ENCODE measurements at places on chromosomes 4 and X. TPM values are rescaled to one million over a fixed set of nuclear protein-coding genes. Genes with fewer than 3 reads are reported as not detected.

- DNase-seq: peak; percentile 17
These were observed 4.3 kb downstream of the WDR44 start for GRCh38 chrX:118350221-118350620.

- no peak for DNase-seq
These were observed 57.8 kb downstream of the TMEM131L start for GRCh38 chr4:153523941-153524386.

Gene HERC5
- 12.0 TPM for total RNA-seq

DNA sequence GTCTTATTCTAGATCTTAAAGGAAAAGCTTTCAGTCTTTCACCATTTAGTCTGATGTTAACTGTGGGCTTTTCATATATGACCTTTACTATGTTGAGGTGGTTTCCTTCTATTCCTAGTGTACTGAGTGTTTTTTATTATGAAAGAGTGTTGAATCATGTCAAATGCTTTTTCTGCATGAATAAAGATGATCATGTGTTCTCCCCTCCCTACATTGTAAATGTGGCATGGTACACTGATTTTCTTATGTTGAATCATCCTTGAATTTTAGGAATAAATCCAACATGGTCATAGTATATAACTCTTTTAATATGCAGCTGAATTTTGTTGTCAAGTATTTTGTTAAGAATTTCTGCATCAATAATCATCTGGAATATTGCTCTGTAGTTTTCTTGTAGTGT lies 4.3 kb downstream of the CLGN start:
- no peak for DNase-seq

Gene SERTM2
- total RNA-seq: not detected

Gene PNMA5
- total RNA-seq: not detected

Gene MAPK10
- total RNA-seq: not detected

Gene RNF175
- total RNA-seq: not detected

Gene BEX3
- 171 TPM for total RNA-seq

Gene ZNF157
- total RNA-seq: 0.06 TPM

DNA sequence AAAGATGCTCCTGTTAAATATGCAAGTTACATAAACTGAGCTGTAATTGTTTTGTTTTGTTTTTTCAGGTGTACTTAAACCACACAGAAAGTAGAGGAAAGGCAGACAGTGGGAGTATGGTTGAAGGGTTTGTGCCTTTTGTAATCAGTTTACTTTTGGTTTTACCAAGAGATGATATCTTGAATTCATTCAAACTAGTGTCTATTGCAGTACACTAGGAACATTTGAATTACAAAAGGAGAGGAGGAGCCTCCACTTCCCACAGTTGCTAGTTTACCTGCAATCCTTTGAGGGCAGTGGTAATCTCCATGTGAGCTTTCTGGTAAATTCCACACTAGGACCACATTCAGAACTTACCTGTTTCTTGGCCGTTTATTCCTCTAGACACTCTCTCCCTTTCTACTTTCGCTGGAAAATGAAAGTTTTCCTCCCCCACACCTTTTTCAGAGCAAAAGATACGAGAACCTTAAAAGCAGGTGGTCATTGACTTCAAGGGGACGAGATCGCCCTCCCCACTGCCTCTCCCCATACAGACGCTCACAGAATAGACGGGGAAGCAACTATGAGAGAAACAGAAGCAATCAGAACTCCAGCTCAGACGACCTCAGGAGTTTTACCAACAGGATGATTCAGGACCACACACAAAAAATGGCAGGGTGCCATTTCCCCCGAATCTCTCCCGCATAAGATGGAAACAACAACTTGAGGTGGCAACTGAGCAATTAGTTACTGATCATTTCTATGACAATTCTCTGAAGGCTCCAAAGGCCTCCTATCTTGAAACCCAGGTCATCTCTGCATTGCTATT lies 3.3 kb downstream of the RBM47 start:
- peak; percentile 59 for DNase-seq

DNA sequence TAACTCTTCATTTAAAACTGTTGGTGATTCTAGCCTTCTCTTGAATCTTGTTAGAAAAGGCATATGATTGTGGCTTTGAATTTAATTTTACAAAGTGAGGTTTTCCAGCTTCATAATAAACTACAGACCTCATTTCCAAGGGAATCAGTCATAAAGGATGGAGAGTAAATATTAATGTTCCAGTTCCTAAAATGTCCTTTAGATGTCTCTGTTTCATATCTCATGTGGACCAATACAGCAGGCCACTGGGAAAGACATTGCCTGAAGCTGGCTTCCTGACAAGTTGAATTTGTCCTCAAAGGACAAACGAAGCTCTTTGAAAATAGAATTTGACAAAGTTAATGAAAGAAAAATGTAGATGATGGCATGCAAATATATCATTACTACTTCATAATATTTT lies 125.4 kb downstream of the ZNF330 start:
- DNase-seq: peak; percentile 5

Gene PLAC8
- 28.2 TPM for total RNA-seq

Gene KCND1
- total RNA-seq: 0.46 TPM

Gene ZCCHC13
- not detected for total RNA-seq

DNA sequence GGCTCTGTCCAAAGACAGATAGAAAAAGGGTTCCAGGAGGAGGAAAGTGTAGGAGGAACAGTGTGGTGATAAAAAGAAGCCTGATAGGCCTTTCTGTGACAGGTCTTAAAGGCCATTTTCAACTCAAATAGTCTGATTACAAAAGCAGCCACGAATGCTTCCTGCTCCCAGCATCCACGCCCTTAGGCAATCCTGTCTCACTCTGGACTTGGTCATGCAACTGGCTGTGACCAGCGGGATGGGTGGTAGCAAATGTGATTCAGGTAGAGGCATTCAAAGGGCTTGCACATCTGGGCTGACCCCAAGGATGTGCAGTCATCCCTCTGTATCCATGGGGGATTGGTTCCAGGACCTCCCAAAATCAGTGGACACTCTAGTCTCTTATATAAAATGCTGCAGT lies 14.4 kb upstream of the SEPSECS start:
- peak; percentile 28 for DNase-seq

Gene CHRNA9
- total RNA-seq: 9.9 TPM

Gene ERAS
- total RNA-seq: not detected

- no peak for DNase-seq
These were observed 81.1 kb downstream of the FAM47B start for GRCh38 chrX:35023683-35024082.

Gene C4orf51
- total RNA-seq: not detected

GRCh38 chr4:119652998-119653397 lies 24.4 kb upstream of the PDE5A start:
- DNase-seq: peak; percentile 7

Gene CXCL3
- total RNA-seq: 1.8 TPM

GRCh38 chr4:147011411-147011810 lies 65.7 kb upstream of the TTC29 start:
- no peak for DNase-seq

GRCh38 chrX:39899856-39900776 lies 197.6 kb downstream of the BCOR start:
- no peak for DNase-seq

DNA sequence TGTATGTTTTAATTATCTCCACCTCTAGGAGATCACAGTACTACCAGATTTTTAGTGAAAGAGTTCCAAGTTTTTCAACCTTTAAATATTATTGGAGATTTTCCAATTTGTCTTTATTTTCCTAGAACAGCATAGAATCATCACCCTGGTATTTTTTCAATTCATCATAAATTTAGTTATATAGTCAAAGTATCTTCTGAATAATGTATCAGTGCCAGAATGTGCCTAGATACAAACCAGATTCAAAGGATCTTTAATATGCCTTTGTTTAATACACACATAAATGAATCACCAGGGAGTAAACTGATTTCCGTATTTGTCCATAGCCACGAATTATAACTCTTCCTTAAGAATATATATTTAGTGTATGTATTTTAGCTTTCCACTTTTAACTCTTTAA lies 1373.1 kb downstream of the STIM2 start:
- no peak for DNase-seq

GRCh38 chr4:74320559-74321118 lies 12.4 kb downstream of the EPGN start:
- DNase-seq: peak; percentile 23

DNA sequence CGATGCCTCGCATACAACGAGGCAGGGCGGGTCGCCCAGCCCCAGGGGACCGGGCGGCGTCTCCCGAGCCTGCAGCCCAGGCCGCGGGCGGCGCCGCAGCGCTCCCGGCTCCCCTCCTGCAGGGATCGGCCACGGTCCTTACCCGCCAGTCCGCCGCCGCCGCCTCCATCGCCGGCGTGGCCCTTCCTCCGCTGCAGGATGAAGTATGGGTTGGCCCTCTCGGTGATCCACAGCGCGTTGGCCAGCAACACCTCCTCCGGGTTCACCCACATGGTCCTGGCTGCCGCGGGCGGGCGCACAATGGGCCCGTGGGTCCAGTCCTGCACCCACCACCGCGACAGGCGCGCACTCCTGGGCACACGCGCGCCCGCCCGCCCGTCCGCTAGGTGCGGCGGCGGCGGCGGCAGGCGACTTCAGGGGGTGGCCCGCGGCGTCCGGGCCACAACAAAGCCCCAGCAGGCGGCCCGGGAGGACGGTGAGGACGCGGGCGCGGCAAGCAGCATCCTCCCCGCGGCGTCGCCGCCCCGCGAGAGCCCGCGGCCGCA lies 339 bp downstream of the TBC1D9 start:
- DNase-seq: peak; percentile 40

- DNase-seq: peak; percentile 20
These were observed 32.5 kb upstream of the TLR2 start for GRCh38 chr4:153651587-153651986.

- DNase-seq: no peak
These were observed 20.2 kb downstream of the RAB9B start for GRCh38 chrX:103811858-103812257.

- peak; percentile 60 for DNase-seq
These were observed 64.6 kb downstream of the ANAPC4 start for GRCh38 chr4:25441519-25442117.

DNA sequence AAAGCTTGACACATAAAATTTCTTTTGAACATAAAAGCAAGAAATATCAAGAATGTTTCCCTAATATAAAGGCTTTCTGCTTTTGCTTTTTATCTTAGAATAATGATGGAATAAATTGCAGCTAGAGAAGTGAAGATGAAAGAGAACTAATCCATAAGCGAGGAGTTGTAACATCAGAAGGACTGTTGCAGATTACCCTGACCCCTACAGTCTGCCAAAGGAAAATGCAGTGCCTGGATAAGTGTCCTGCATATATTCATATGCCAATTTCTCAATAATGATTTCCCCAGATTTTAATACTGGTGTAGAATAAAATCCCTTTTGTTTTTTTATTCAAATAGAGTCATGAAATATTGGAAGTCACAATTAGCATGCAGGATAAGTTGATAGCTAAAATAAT lies 115.9 kb downstream of the MAGEC2 start:
- peak; percentile 3 for DNase-seq

Gene FHDC1
- total RNA-seq: 1.6 TPM

Gene RADX
- not detected for total RNA-seq

Gene BMPR1B
- total RNA-seq: 1.7 TPM

DNA sequence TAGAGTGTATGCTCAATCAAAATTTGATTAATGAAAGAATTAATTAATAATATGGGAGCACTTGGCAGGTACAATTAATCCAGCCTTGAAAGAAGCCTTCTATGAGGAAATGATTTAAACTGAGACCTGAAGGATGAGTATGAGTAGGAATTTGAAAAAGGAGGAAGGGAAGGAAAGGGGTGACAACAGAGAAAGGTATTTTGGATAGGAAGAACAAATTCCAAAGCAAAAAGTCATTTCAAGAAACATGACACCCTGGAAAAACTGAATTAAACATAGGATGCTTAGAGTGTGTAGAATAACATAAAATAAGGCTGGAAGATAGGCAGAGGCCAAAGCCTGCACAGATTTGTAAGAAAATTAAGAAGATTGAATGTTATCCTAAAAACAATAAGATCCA lies 29.6 kb downstream of the PHOX2B start:
- peak; percentile 21 for DNase-seq

Gene ARL9
- 0.11 TPM for total RNA-seq

Gene GAGE2A
- total RNA-seq: 61.7 TPM

Gene TMEM154
- total RNA-seq: 2.6 TPM

DNA sequence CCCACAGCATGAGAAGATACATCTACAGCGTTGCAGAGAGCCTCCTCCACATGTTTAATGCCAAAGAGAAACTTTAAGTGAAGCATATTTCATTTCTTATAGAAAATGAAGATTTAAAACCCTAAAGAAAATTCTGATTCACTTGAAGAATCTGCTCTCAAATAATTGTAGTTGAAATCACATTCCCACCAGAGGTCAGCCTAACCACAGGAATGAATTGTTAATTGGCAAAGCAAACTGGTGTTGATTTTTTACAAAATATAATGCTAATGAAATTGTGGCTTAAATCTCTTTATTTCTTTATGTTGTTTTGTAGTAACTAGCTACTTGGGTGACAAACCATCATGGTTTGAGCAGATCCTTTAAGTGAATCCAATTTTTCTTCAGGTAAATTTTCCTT lies 31.1 kb upstream of the WDR17 start:
- DNase-seq: peak; percentile 24

Gene PRKG2
- total RNA-seq: 0.63 TPM

DNA sequence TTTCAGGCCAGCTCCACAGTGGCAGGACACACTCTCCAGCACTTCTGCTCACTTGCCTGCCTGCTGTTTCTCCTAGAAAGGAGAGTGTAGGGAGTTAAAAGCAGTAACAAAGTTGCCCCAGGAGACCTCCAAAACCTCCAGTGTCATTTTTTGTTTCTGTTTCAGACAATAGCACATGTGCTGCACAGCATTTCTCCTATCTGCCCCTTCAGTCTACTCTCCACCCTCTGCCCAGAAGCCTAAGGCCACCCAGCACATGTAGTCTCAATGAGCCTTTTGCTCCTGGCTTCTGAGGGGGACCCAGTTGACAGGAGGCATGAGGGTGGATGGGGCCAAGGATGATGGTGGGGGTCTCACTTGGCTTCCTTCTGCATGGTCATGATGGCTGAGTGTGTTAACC lies 329.6 kb upstream of the CLNK start:
- no peak for DNase-seq

- no peak for DNase-seq
These were observed 142.5 kb upstream of the TTC29 start for GRCh38 chr4:147088146-147088545.

DNA sequence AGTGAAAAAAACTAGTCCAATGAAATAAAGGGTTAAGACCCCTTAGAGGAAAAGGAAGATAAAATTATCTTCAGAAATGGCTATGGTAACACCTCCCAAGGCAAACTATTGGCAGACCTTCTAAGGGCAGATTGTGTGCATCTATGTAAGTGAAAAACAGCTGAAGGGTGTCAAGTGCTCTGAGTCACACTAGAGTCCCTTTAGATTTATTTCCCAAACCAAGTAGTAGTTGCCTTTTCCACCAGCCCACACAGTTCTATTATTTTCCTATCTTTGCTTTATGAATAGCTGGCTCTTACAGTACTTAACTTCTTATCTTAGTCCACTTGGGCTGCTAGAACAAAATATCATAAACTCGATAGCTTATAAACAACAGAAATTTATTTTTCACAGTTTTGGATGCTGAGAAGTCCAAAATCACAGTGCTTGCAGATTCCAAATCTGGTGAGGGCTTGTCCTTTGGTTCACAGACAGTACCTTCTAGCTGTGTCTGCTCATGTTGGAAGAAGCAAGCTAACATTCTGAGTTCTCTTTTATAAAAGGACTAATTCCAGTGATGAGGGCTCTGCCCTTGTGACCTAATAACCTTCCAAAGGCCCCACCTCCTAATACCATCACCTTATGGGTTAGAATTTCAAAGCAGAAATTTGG lies 143.6 kb downstream of the GRID2 start:
- no peak for DNase-seq

GRCh38 chrX:39388730-39389129 lies 587.5 kb downstream of the MID1IP1 start:
- DNase-seq: no peak

- DNase-seq: no peak
These were observed 2.9 kb downstream of the CXCL8 start for GRCh38 chr4:73743281-73743680.

Measured in Daoy (cell line).